T-helper 17 cell (primary cell): ENCODE measurements at places on chromosomes 5 and 9.

DNA sequence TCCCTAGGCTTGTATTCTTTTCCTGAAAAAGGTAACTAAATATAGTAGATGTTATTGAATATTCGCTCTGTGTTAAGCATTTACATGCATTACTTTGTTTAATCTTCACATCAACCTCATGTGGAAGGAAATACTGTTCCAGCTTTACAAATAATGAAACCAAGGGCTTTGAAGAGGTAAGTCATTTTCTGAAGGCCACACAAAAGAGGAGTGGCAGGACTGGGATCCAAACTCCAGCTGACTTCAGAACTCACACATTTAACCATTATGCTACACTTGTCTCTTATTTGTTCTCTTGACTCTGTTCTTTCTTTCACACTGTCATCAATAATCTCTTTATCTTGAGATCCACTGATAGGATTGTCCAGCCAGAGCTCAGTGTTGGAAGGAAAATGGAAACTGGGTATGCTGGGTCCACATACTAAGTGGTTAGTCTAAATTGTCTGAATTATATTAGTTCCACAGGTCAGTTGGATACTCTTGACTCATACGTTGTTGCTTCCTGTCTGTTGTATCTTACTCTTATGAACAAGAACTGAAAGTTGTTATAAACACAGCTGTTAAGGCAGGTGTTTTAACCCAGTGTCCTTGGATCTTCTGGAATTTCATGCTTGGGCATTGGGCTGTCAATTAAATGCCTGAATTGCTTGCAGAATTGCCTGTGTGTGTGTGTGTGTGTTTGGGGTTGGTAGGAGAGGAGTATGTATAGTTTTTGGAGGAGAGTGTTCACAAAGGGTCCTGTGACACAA is 65.6 kb downstream of the TLE4 start:
- H3K4me1 ChIP-seq = peaks cover 45% of the 10 kb centered on the region
- H3K27ac ChIP-seq = no peak overlapping the region
- peaks cover 8% of the 10 kb centered on the region for H3K36me3 ChIP-seq
- no peak for DNase-seq
- H3K27me3 ChIP-seq = no peaks in the 10 kb centered on the region
- H3K4me3 ChIP-seq = no peak overlapping the region

DNA sequence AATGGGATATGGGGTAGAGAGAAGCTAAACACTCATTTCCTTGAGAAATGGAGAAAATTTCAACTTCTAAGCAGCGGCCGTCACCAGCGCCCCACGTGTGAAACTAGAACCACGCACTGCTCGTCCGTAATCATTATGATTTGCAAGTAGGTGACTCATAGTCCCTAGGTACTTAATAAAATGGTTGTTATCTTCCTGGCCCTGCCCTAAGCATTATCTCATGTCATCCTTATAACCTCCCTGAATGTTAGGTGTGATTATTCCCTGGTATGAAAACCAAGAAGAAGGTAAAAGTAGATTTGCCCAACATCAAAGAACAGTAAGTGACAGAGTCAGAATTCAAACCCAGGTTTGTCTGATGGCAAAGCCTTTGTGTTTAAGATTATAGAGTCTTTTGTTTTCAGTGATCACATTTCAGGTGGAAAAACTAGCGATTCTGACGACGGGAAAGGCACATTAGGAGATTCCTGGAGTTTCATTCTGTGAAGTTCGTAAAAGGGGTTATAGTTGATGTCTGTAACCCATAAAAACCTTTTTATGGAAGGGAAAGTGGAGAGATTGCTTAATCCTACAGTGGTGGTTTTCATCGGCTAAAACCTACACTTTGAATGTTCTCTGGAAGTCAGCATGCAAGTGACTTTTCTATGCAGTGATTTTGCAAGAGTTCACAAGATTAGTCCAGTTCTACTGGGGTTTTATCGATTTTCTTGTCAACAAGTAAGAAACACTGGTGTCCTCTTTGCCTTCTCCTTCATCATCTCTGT is 202.9 kb upstream of the WWC1 start:
- H3K27ac ChIP-seq = no peak overlapping the region
- no peak for DNase-seq
- no peaks in the 10 kb centered on the region for H3K4me1 ChIP-seq
- H3K4me3 ChIP-seq = no peak overlapping the region
- H3K36me3 ChIP-seq = no peaks in the 10 kb centered on the region

GRCh38 chr5:41290810-41291209 is 77.5 kb upstream of the C6 start:
- no peak overlapping the region for H3K4me3 ChIP-seq
- no peak overlapping the region for H3K27ac ChIP-seq

DNA sequence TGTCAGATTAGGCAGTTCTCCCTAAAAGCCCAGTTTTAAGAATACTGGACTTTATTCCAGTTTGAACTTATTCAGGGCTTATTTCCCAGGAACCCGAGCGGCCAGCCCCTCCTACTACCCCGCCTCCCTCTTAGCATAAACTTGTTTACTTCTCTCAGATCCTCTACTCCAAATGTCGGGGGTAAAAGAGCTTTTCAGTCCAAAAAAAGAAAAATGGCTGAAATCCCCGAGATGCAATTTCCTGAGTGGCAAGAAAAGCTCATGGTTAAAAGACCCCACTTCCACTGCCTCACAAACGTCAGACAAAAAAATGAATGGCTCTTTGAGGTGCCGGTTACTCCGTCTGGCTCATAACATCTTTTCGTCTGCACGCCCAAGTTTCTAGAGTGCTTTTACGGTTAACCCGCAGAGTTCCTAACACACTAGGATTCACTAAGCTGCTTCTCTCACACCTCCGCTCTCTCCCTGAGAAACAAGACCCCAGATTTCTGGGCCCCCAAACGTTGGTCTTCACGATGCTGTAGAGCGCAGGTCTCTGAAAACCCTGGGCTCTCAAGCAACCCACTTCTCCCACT is 402 bp downstream of the BRD8 start:
- H3K27ac ChIP-seq = no peak overlapping the region
- peaks cover 11% of the 10 kb centered on the region for H3K4me1 ChIP-seq
- H3K4me3 ChIP-seq = no peak overlapping the region
- no peaks in the 10 kb centered on the region for H3K27me3 ChIP-seq

- H3K4me3 ChIP-seq = no peak overlapping the region
- no peak for DNase-seq
Observed at GRCh38 chr5:124180875-124181461, 565.5 kb downstream of the ZNF608 start.

- no peaks in the 10 kb centered on the region for H3K27me3 ChIP-seq
- peak overlapping the region; percentile 10 for H3K4me3 ChIP-seq
- H3K27ac ChIP-seq = peak overlapping the region; percentile 63
- DNase-seq = no peak
Observed at GRCh38 chr5:95883185-95884016, 60.9 kb upstream of the GLRX start.

GRCh38 chr9:97237951-97238889 is 69.2 kb upstream of the CCDC180 start:
- peak overlapping the region; percentile 94 for H3K27ac ChIP-seq
- H3K4me1 ChIP-seq = peaks cover 27% of the 10 kb centered on the region
- H3K4me3 ChIP-seq = peak overlapping the region; percentile 96
- no peaks in the 10 kb centered on the region for H3K36me3 ChIP-seq
- no peaks in the 10 kb centered on the region for H3K27me3 ChIP-seq
- peak; percentile 53 for DNase-seq

DNA sequence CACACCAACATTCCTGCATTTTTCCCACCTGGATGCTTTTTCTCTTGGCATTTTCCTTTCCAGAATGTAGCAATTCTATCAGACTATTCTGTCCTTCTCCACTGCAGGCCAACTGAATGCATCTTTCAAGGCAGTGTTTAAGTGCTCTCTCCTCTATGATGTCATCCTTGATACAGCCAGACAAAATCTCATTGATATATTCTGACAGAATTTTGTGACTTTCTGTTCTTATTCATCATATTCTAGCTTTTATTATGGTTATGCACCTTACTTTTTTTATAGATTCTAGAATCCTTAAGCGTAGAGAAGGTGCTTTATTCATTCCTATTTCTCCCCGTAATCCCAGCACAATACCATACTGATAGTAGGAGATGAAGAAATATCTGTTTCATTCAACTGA is 355.5 kb upstream of the CCNH start:
- peaks cover 48% of the 10 kb centered on the region for H3K27me3 ChIP-seq
- H3K4me1 ChIP-seq = no peaks in the 10 kb centered on the region
- no peaks in the 10 kb centered on the region for H3K36me3 ChIP-seq
